ENCODE measurements at places on chromosomes 6 and 20.

DNA sequence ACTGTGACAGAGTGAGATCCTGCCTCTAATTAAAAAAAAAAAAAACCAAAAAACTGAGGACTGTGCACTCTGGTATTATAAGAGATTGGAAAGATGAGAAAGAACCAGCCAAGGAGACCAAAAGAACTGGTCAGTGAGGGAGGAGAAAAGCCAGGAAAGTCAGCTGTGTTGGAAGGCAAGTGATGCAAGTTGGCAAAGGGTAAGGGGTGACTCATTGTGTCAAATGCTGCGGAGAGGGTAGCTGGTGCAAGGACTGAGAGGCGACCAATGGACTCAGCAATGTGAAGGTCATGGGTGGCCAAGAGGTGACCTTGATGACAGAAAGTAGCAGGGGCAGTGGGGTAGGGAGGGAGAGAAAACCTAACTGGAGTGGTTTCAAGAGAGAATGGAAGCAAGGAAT lies 27.4 kb upstream of the LRRN4 start:
- H3K4me1 ChIP-seq, result no peaks in the 10 kb centered on the region
- no peak overlapping the region for H3K27ac ChIP-seq
- H3K4me3 ChIP-seq, result no peak overlapping the region

GRCh38 chr6:2781685-2782355 lies 16.6 kb downstream of the WRNIP1 start:
- no peak overlapping the region for H3K4me3 ChIP-seq
- no peaks in the 10 kb centered on the region for H3K27me3 ChIP-seq
- H3K36me3 ChIP-seq, result peaks cover 11% of the 10 kb centered on the region

GRCh38 chr6:11650025-11650696 lies 112.6 kb downstream of the TMEM170B start:
- H3K4me1 ChIP-seq, result peaks cover 29% of the 10 kb centered on the region
- no peak for DNase-seq
- no peaks in the 10 kb centered on the region for H3K27me3 ChIP-seq
- H3K36me3 ChIP-seq, result no peaks in the 10 kb centered on the region

- H3K4me1 ChIP-seq, result peaks cover 3% of the 10 kb centered on the region
- H3K36me3 ChIP-seq, result no peaks in the 10 kb centered on the region
- no peak overlapping the region for H3K4me3 ChIP-seq
- H3K27me3 ChIP-seq, result no peaks in the 10 kb centered on the region
- H3K27ac ChIP-seq, result no peak overlapping the region
These were observed 212.5 kb downstream of the GJA1 start for GRCh38 chr6:121647905-121648304.

- H3K36me3 ChIP-seq, result no peaks in the 10 kb centered on the region
- no peak overlapping the region for H3K4me3 ChIP-seq
- no peaks in the 10 kb centered on the region for H3K27me3 ChIP-seq
- peaks cover 3% of the 10 kb centered on the region for H3K4me1 ChIP-seq
These were observed 60.8 kb downstream of the LAMA4 start for GRCh38 chr6:112193535-112194051.

DNA sequence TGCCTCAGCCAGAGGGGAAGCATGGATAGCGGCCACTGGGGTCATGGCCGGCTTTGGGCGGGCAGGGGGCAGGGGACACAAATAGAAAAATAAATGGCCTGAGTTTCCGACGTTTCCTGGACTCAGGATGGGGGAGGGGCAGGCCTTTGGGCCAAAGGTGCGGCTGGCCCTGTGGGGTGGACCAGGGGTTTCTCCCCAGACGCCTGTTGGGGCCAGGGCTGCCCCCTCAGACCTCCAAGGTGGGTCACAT lies 6.4 kb upstream of the TCEA2 start:
- H3K27ac ChIP-seq, result peak overlapping the region; percentile 36
- H3K4me3 ChIP-seq, result no peak overlapping the region
- H3K36me3 ChIP-seq, result no peaks in the 10 kb centered on the region
- H3K4me1 ChIP-seq, result no peaks in the 10 kb centered on the region
- no peak for DNase-seq

GRCh38 chr20:53895385-53895755 lies 175.0 kb downstream of the BCAS1 start:
- no peak for DNase-seq
- H3K36me3 ChIP-seq, result no peaks in the 10 kb centered on the region

GRCh38 chr6:166420351-166420750 lies 37.6 kb upstream of the MPC1 start:
- no peak overlapping the region for H3K4me3 ChIP-seq
- H3K4me1 ChIP-seq, result no peaks in the 10 kb centered on the region
- no peak overlapping the region for H3K27ac ChIP-seq
- DNase-seq, result no peak

DNA sequence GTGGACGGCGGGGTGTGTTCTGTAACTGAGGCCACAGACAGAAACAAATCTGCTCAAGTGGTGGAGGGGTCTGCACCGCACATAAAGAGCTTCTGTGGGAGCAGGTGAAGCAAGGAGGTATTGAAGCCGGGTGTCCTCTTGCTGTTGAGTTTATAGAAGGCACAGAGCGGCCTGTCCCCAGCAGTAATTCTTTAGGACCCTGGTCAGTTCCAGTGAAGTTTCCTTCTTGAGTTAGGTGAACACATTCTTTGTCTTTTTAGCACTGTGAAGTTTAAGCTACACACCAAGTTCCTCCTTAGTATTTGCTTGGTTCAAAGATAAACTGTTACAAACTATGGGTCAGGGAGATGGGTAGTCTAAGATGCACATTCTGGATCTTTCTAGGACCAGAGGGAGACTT lies 6.1 kb downstream of the PRDM1 start:
- H3K36me3 ChIP-seq, result no peaks in the 10 kb centered on the region
- H3K27me3 ChIP-seq, result no peaks in the 10 kb centered on the region
- H3K4me3 ChIP-seq, result no peak overlapping the region

DNA sequence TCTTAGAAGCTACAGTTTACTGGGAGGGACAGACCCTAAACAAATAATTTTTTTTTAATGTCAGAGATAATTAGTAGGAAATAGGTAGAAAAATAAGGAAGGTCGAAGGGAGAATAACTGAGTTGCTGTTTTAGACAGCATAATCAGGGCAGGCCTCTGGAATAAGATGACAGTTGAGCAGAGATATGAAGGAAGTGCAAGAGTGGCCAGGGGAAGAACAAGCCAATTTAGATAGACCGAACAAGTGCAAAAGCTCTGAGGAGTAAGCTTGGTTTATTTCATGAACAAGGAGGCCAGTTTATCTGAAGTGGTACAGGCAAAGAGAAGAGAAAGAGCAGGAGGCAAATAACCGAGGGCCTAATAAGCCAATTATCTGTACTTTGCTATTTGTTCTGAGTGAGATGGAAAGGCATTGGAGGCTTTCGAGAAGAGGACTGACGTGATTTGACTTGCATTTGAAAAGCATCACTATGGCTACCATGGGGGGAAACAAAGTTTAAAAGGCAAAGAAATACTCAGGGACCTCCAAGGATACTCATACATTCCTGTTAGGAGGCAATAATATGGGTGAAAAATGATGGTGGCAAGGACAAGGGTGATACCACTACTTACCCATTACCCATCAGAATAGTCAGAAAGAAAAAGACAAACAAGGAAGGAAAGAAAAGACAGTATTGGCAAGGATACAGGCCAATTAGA lies 19.7 kb downstream of the PROCR start:
- DNase-seq, result no peak
- no peaks in the 10 kb centered on the region for H3K27me3 ChIP-seq
- H3K4me3 ChIP-seq, result no peak overlapping the region
- no peaks in the 10 kb centered on the region for H3K4me1 ChIP-seq

DNA sequence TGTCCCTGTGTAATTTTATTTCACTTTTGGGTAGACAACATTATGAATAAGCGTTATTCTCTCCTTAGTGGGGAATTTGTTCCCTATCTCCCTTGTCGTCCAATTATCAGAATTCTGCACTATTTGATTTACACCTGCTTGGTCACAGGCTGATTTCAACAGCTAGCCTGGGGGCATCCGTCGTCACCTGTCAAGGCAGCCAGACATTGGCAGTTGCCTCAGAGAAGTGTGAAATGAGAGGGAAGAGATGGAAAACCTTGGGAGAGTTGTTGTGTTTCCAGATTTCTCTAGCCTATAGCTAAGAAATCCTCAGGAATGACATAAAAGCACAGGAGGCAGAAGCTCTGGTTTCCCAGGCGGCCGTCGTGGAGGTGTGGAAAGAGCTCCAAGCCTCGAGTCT lies 891 bp upstream of the GHRH start:
- no peaks in the 10 kb centered on the region for H3K36me3 ChIP-seq
- DNase-seq, result no peak
- H3K4me1 ChIP-seq, result no peaks in the 10 kb centered on the region

GRCh38 chr6:138956244-138956924 lies 31.7 kb downstream of the REPS1 start:
- no peak for DNase-seq
- no peaks in the 10 kb centered on the region for H3K27me3 ChIP-seq
- no peak overlapping the region for H3K27ac ChIP-seq
- H3K4me1 ChIP-seq, result no peaks in the 10 kb centered on the region
- no peak overlapping the region for H3K4me3 ChIP-seq

DNA sequence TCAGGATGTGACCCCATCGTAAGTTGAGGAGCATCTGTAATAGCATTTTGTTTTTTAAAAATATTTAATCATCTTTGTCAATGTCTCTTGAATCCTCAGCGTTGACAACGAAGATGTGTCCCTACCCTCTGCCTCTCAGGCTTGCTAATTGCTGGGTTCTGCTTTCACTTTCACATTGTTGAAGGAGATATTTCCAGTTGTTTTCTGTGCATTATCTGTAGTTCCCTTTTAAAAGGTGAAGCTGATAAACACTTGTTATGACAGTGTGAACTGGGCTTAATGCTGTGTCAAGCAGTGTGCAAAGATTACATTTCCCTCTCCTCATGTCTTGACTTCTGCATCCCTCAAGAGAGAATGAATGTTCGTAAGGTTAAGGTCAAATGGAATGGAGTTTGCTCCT lies 54.9 kb downstream of the CSE1L start:
- no peak overlapping the region for H3K4me3 ChIP-seq
- H3K36me3 ChIP-seq, result peaks cover 42% of the 10 kb centered on the region
- no peaks in the 10 kb centered on the region for H3K27me3 ChIP-seq
- H3K4me1 ChIP-seq, result no peaks in the 10 kb centered on the region

DNA sequence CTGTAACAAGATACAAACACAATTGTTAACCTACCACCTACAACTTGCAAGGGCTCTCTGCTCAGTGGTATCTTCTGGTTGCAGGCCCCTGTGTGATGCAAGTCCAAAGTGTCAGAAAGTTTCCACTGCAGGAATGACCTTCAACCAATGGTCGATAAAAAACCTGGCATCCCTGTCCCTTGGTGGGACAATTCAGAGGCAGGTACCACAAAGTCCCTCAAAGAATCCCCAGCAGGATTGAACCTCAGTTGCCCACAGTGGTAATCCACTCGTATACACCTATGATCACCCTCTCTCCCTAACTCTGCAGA lies 15.9 kb downstream of the GLO1 start:
- H3K36me3 ChIP-seq, result peaks cover 14% of the 10 kb centered on the region
- H3K27ac ChIP-seq, result no peak overlapping the region
- H3K27me3 ChIP-seq, result no peaks in the 10 kb centered on the region
- no peak for DNase-seq
- H3K4me3 ChIP-seq, result no peak overlapping the region

DNA sequence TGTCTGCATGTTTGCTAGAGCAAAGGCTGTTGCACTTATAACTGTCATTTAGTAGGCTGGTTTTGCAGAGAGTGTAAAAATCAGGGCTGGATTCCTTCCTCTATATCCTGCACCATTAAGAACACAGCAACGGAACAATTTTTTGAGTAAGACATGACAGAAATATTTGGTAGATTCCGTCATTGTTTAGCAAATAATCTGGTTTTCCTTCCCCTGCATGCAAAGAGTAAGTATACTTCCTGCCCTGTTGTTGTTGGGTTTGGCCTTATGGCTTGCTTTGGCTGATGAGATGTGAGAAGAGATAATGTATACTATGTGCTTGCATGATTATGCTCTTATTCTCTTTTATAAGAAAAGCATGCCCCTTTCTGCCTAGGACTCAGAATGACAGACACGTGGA lies 23.8 kb downstream of the MANEA start:
- no peak overlapping the region for H3K4me3 ChIP-seq
- H3K4me1 ChIP-seq, result no peaks in the 10 kb centered on the region
- no peak for DNase-seq

GRCh38 chr6:108903796-108904195 lies 55.6 kb downstream of the ARMC2 start:
- no peaks in the 10 kb centered on the region for H3K36me3 ChIP-seq
- H3K4me3 ChIP-seq, result no peak overlapping the region

- H3K36me3 ChIP-seq, result peaks cover 17% of the 10 kb centered on the region
- H3K27ac ChIP-seq, result peak within 1 kb of the TSS; percentile 96
- DNase-seq, result no peak
- H3K4me3 ChIP-seq, result peak within 1 kb of the TSS; percentile 79
These were observed at the start of gene PRRT1 for GRCh38 chr6:32151863-32152768. Gene PRRT1 (minus strand): TSS chr6:32151939. CDS start chr6:32151827, 112 bp downstream.

GRCh38 chr6:124869416-124869815 lies 92.8 kb upstream of the RNF217 start:
- H3K36me3 ChIP-seq, result no peaks in the 10 kb centered on the region
- no peak for DNase-seq
- no peaks in the 10 kb centered on the region for H3K4me1 ChIP-seq
- no peak overlapping the region for H3K4me3 ChIP-seq

DNA sequence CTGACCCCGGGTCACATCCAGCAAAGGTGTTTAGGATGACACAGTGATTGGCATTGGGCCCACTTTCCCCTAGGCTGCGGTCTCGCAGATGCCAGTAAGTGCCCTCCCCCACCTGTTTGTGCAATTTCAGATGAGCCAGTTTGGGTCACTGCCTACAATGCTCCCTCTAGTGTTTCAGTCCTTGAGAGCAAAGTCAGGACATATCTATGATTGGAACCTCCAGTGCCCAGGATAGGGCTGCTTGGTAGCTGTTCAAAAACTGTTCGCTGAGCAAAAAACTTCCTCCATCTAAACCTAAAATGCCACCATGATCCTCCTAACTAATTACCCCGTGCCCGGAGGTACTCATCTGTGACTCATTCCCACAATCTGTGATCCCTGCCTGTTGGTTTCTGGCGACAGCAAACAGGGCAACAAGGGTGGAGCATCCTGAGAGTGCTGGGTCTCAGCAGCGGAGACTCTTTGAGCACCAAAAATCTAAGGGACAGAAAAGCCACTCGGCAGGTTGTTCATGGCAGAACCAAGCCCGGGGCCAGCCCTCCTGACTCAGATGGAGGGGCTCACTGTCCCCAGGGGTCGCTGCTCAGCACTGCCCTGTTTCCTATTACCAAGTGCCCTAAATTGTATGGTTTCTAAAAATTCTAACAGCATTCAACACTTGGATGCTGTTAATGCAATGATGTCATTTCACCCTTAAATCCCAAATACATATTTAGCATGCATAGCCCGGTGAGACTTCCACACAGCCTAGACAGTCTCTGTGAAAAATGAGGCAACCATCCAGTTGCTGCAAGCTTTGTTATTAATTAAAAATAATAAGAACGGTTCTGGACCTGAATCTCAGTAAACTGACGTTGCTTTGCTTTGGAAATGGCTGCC lies 5.0 kb downstream of the VSX1 start:
- H3K27me3 ChIP-seq, result peaks cover 14% of the 10 kb centered on the region
- peak overlapping the region; percentile 32 for H3K4me3 ChIP-seq
- H3K36me3 ChIP-seq, result no peaks in the 10 kb centered on the region
- no peak overlapping the region for H3K27ac ChIP-seq
